ENCODE measurements at places on chromosomes 1 and 21.

DNA sequence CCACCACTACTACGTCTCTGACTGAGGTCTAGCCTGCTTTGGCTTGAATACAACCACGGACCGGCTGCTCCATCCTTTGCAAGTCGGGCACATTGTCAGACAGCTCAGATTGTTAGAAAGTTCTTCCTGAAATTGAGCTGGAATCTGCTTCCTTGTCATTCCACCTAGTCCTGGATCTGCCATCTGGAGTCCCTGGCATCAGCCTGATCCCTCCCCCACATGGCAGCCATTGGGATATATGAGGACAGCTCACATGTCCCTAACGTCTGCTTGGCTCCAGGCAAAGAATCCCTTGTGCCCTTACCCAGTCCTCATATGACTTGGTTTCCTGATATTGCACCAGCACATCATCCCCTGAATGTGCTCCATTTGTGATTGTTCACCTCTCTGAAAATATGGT is 56.3 kb upstream of the SYT6 start:
- DNase-seq, result no peak

- DNase-seq, result no peak
Observed at GRCh38 chr1:53659436-53659835, 79.5 kb downstream of the GLIS1 start.

DNA sequence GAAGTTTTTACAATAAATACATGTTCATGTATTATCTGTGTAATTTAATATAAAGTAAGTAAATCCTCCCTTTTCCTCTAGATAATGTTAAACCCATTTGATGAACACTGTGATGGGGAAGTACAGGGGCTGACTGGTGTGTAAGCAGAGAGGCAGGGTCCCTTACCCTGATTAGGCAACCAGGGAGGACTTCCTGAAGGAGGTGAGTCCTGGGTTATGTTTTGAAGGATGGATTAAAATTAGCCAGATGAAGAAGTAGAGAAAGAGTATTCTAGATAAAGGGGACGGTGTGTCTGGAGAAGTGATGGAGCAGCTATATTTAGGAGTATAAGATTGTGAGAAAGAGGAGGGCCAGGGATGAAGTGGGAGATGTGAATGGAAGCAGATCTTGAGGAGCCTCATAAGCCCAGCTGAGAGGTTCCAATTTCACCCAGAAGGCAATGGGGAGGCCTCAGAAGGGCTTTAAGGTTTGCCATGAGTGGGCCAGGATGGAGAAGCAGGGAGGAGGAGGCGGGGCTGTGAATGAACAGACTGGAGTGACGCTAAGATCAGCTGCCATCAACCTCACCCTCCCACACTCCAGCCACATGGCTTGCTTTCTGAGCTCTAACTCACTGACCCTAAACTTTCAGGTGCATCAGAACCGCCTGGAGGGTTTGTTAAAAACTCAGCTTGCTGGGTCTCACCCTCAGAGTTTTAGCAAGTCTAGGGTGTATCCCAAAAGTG is 30.9 kb upstream of the ID3 start:
- no peak for DNase-seq

- DNase-seq, result no peak
Observed at GRCh38 chr1:145695821-145696629, 11.1 kb downstream of the PDZK1 start.

GRCh38 chr21:27212441-27212840 is 245.6 kb upstream of the ADAMTS5 start:
- DNase-seq, result no peak

DNA sequence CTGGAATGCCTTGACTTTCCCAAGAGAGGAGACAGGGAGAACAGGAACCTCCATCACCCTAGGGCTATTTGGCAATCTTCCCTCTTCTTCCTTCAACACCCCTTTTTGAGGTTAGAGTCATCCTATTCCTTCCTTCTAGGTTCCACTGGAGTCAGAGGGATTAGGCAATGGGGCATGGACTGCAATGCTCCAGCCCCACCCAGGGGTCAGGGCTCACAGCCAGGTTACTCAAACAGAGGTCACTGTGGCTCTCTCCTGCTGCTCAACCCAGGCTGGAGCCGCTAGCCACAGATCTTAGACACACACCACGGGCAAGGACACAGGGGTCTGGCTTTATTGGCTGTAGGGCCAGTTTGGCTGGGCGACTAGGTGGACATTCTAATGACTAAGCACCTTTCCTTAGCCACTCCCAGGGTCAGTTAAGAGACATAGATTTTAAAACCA is 145.5 kb upstream of the NRIP1 start:
- peak; percentile 29 for DNase-seq

GRCh38 chr1:64830030-64830651 is 85.3 kb downstream of the RAVER2 start:
- DNase-seq, result no peak

GRCh38 chr1:99808391-99809115 is 41.6 kb upstream of the AGL start:
- DNase-seq, result peak; percentile 86

DNA sequence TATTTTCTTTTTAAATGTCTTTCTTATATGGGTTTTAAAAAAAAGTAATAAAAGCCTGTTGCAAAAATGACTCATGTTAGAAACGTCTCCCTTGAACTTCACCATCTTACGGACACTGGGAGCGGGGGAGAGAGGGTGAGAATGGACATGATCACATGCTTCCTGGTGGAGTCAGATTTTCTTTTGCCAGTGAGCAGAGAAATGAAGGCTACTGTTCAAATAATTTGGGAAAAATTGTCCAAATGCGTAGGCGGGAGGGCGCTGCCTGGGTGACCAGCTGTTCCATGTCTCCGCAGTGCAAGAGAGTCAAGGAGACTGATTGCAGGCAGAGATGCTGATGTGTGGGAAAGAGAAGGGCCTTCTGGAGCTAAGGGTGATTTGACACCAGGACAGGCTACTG is 23.1 kb downstream of the EIF2D start:
- peak; percentile 92 for DNase-seq

DNA sequence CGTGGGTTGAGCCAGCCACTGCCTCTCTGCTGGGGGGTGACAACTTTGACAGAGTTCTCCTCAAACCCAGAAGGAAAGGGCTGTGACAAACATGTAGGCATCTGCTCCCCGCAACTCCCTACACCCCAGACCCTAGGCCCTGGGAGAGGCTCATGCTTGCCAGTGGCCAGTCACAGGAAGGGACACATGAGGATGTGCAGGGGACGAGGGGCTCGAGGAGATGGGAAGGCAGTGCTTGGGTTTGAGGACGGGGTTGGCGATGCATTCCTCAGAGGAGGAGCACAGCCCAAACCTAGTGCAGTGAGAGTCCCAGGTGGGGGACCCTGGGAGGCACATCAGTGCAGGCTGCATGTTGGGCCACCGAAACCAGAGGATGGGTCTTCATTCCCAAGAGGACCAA is 62.1 kb downstream of the STUM start:
- no peak for DNase-seq

GRCh38 chr1:163472651-163473248 is 151.0 kb downstream of the NUF2 start:
- DNase-seq, result no peak

DNA sequence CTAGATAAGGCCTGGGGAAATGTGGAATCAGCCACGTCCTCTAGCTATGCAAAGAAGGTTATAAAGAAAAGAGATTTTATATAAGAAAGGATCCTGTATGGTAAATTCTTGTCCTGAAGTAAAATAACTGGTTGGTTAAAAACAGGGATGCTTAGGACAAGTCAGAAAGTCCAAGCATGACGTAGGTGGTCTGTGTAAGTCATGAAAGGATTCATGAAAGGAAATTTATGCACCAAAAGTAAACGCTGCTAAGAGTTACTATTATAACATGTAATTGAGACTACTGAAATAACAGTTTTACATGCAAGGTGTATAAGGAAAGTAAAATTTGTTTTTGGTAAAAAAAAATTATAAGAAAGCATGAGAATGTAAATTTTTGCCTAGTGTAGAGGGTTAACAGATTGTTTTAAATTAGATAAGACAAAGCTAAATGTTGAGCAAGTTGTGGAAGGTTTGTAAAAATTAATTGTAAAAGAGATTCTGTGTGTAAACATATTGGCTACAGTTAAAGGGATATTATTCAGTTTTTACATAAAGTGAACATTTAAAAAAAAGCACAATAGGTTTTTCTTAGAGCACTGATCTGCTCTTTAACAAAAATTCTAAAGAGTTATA is 43.9 kb downstream of the PIGK start:
- DNase-seq, result no peak

GRCh38 chr1:156853761-156854160 is 5.2 kb downstream of the INSRR start:
- DNase-seq, result no peak

GRCh38 chr1:100516857-100517256 is 21.1 kb upstream of the GPR88 start:
- no peak for DNase-seq

- DNase-seq, result no peak
Observed at GRCh38 chr1:2335721-2336455, 55.5 kb downstream of the MORN1 start.
